ENCODE measurements at places on chromosomes 16 and 17.

DNA sequence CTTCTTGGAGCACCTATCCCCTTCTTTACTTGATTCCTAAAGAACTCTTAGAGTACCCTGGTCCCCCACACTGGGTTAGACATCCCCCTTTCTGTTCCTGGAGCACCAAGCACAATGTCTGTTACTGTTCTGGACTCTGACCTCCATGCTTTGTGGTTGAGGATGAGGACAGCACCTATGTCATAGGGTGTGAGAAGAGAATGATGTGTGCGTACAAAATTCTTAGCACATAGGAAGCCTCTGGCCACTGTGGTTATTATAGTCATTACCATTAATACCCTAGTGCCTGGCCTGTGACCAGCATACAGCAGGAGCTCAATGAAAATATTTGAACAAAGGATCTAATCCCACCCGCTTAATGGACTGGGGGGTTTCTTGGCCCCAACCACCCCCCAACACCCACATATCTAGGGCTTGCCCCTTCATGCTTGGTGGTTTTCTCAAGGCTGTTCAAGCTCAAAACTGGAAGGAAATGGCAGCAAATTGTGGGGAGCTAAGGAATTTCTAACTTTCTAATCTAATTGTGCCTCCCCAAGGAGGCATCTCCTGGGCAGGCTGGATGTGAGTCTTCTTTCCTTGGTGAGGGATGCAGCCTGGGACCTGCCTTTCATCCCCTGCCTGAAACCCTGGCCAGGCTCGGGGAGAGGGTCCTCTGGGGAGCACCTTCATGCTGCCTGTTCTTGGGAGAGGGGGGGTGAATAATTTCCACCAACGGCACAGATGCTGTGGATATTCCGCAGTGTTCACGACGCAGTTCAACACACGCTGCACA lies 1.5 kb upstream of the CMIP start:
- H3K4me1 ChIP-seq, result peaks cover 29% of the 10 kb centered on the region
- H3K27ac ChIP-seq, result peak overlapping the region; percentile 80
- no peak for DNase-seq
- H3K4me3 ChIP-seq, result peak overlapping the region; percentile 79

DNA sequence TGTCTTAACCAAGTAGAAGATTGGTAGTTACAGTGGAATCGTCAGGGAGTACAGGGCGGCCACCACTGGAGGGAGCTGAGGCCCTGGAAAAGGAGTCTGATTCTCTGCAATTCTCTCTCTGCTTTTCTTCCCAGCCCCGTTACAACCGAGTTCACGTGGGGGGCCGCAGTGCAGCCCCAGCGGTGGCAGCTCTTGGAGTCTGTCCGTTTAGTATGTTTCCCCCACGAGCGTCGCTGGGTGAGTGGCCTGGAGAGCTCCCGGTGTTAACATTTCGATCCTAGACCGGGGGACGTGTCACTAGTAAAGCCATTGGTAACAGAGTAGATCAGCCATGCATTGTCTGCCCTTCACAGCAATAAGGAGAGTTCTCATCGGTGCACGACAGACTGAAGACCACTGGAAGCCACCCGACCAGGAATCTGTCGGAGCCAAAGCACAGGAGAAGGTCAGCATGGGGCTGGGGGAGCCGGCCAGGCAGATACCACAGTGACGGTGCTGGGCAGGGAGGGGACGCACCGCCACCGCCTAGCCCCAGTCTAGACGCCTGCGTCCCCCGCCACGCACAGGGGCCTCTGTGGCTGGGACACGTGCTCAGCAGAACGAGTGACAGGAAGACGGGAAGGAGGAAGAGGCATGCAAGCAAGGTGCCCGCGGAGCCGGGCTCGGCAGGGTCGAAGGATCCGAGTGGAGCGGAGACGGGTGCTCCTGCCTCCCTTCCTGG lies 15.7 kb downstream of the SLC16A3 start:
- H3K4me3 ChIP-seq, result no peak overlapping the region
- peak overlapping the region; percentile 37 for H3K27ac ChIP-seq
- H3K4me1 ChIP-seq, result peaks cover 14% of the 10 kb centered on the region
- H3K36me3 ChIP-seq, result peaks cover 72% of the 10 kb centered on the region
- no peaks in the 10 kb centered on the region for H3K27me3 ChIP-seq

- no peaks in the 10 kb centered on the region for H3K27me3 ChIP-seq
- peak overlapping the region; percentile 96 for H3K27ac ChIP-seq
- H3K4me3 ChIP-seq, result peak overlapping the region; percentile 91
Measured at GRCh38 chr16:3578121-3578520, 918 bp upstream of the NLRC3 start.

DNA sequence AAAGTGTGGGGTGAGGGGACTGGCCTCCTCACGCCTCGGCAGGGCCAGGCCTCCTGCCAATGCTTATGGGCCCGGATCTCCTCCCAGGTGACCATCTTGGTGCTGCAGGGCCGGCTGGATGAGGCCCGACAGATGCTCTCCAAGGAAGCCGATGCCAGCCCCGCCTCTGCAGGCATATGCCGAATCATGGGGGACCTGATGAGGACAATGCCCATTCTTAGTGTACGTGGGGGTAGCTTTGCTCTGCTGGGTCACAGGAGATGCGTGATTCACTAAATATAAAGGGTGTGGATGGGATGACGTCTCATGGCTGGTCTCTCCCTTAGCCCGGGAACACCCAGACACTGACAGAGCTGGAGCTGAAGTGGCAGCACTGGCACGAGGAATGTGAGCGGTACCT lies 19.5 kb downstream of the NUP85 start:
- no peak overlapping the region for H3K27ac ChIP-seq
- H3K4me3 ChIP-seq, result no peak overlapping the region
- no peak for DNase-seq
- H3K27me3 ChIP-seq, result no peaks in the 10 kb centered on the region
- no peaks in the 10 kb centered on the region for H3K4me1 ChIP-seq

- DNase-seq, result no peak
- peaks cover 26% of the 10 kb centered on the region for H3K4me1 ChIP-seq
- H3K4me3 ChIP-seq, result no peak overlapping the region
- peak overlapping the region; percentile 84 for H3K27ac ChIP-seq
Measured at GRCh38 chr17:75856062-75856756, 1.1 kb upstream of the WBP2 start.

DNA sequence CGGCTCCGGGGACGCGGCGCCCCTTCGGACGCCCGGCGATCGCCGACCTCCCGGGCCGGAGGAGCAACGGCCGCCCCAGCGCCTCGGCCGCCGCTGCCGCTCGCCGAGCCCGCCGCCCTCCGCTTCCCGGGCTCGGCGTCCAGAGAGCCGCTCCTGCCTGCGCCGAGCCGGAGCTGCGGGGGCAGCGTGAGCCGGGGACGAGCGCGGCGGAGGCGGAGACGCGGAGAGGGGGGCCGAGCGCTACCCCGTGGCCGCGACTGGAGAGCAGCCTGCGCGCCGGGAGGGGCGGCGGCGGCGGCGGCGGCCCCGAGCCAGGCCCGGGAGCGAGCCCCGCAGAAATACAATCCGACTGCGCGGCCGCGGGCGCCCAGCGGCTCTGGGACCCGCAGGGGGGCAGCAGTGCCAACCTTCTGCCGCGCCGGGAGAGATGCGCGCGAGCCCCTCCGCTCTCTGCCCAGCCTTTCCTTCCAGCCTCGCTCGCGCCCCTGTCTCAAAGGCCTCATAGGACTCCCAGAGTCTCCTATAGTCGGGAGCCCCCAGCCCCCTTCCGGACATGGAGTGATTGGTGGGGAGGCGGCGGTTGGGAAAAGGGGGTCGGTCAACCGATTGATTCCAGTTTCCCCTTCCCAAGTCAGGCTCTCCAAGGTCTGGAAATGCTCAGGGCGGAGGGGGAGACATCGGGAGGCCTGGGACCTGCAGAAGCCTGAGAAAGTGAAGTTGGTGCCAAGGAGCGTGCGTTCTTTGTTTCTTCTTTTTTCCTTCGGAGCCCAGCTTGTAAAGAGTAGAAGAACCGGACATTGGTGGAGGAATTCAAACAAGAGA lies 1.0 kb upstream of the SDK2 start:
- peaks cover 5% of the 10 kb centered on the region for H3K4me1 ChIP-seq
- peaks cover 67% of the 10 kb centered on the region for H3K27me3 ChIP-seq
- H3K4me3 ChIP-seq, result peak overlapping the region; percentile 39

GRCh38 chr16:50781518-50781917 lies 39.6 kb downstream of the CYLD start:
- H3K27ac ChIP-seq, result peak overlapping the region; percentile 84
- no peaks in the 10 kb centered on the region for H3K27me3 ChIP-seq
- peak overlapping the region; percentile 47 for H3K4me3 ChIP-seq
- peaks cover 87% of the 10 kb centered on the region for H3K36me3 ChIP-seq

DNA sequence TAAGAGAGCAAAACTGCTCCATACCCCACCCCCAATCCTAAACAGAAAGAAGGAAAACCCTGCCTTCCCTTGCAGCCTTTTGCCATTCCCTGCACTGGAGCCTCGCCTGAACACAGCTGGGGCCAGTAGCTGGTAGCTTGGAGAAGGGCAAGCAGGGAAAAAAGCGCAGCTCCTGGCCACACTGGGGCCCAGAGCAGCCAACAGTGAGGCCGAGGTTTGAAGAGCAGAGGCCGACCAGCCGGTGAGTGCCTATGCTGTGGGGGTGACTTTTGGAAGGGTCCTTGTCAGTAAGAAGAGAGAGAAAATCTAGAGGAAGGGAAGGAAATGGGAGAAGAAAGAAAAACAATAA lies 3.2 kb upstream of the HOXB9 start:
- peaks cover 15% of the 10 kb centered on the region for H3K4me1 ChIP-seq
- no peaks in the 10 kb centered on the region for H3K36me3 ChIP-seq
- no peak for DNase-seq
- H3K4me3 ChIP-seq, result no peak overlapping the region

DNA sequence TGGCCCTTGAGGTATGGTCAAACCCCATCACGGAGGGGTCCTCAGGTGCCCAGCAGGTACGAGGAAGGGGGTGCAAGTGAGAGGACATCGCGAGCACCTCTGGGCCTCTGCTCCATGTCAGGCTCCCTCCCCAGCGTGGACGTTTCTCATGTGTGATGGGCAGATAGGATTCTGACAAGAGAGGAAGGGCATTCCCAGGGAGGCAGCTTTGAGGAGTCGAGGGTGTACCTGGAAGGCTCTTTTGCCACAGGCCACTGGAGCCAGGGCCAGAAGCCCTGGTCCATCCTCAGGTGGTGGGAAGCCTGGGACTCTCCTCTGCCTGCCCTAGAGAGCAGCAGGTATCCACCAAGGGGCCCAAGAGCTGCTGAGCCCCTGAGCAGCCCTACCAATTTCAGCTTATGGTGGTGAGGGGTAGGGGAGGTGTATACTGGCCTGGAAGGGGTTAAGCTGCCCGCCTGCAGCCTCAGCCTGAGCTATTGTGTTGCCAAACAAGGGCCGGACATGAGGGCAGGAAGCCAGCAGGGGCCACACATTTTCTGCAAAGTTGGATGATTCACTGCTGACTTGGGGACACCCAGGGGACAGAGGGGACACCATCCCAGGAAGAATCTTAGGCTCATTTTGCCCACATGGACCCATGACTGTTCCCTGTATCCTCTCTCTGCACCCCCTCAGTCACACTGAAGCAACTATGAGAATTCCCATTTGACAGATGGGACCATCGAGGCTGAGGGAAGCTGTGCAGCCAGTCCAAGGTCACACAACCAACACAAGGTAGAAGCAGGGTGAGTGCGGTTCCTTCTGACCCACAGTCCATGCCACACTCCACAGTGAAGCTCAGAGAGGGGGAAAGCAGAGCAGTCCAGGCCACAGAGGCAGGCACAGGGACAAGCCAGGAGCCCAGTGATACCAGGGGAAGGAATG lies 1.7 kb downstream of the CDH5 start:
- H3K36me3 ChIP-seq, result no peaks in the 10 kb centered on the region
- no peak for DNase-seq
- H3K4me1 ChIP-seq, result peaks cover 4% of the 10 kb centered on the region
- no peak overlapping the region for H3K4me3 ChIP-seq
- peaks cover 17% of the 10 kb centered on the region for H3K27me3 ChIP-seq
- H3K27ac ChIP-seq, result no peak overlapping the region

DNA sequence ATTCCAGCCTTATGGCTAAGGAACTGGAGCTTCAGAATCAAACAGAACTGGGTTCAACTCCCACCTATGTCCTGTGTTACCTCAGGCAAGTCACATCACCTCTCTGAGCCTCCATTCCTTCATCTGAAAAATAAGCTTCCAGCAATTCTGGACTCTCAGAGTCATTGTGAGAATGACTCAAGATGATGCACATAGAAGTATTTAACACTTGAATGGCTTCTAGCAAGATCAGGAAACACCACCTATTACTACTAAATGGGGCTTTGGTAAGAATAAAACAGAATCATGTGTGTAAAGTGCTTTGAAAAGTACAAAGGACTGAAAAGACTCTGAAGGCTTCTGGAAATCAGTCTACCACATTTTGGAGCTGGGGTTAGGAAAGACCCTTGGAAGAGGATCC lies 30.8 kb upstream of the CALB2 start:
- H3K36me3 ChIP-seq, result no peaks in the 10 kb centered on the region
- no peaks in the 10 kb centered on the region for H3K4me1 ChIP-seq
- DNase-seq, result no peak
- H3K27me3 ChIP-seq, result peaks cover 5% of the 10 kb centered on the region
- no peak overlapping the region for H3K27ac ChIP-seq

DNA sequence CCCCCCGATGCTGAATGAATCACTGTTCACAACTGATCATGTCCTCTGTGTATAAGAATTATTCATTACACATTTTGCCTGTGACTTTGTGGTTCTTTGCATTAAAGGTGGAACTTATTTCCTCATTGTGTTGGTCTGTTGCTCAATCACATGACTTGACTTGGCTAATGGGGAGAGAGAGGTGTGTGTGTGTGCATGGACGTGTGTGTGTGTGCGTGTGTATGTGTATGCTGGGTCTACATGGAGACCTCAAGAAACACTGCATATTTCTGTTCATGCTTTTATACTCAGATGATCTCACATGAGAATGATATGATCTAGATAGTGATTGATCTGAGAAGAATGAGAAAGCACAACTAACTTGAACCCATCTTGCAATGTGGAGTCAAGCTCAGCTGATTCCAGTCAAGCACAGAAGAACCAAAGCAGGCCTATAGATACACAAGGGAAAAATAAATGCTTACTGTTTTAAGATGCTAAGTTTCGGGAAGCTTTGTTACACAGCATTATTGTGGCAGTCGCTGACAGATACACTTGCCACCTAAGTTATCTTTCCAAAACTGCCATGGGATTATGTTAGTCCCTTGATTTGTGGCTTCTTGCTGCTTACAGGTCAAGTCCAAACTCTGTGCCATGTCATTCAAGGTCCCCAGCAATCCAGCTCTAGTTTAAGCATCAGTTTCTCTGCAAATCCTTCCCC lies 167.9 kb upstream of the ZFHX3 start:
- DNase-seq, result no peak
- no peaks in the 10 kb centered on the region for H3K27me3 ChIP-seq
- H3K27ac ChIP-seq, result no peak overlapping the region
- no peaks in the 10 kb centered on the region for H3K4me1 ChIP-seq
- H3K36me3 ChIP-seq, result no peaks in the 10 kb centered on the region
- H3K4me3 ChIP-seq, result no peak overlapping the region

DNA sequence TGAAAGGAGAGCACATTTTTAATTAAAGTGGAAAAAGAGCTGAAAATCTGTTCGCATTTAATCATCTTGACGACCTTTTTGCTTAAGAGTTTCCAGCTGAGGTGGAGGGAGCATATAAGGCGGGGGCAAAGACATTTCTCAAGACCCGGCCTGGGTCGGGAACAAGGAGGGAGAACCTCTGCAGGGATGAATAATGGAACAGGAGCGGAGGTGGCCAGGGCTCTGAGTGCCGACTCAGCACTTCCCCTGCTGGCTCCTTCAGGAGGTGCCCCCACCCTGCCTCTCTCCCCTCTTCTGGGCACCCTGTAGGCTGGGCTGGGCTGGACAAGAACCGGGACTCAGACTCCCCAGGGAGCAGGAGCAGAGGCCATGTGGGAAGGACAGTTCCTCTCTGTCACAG lies 7.9 kb upstream of the NGFR start:
- H3K4me3 ChIP-seq, result no peak overlapping the region
- no peak overlapping the region for H3K27ac ChIP-seq
- H3K4me1 ChIP-seq, result no peaks in the 10 kb centered on the region

All from activated T-helper 2 cell treated with anti-CD3 and anti-CD28 coated beads, Interferon-gamma antibody, Interleukin-2, Interleukin-4, amounts not matched to agents 10 μg/mL and 5 μg/mL and 100 μg/mL, durations not matched to agents 14 hours and 24 hours and 36 hours (primary cell).